ENCODE measurements at places on chromosomes 6 and 20.

DNA sequence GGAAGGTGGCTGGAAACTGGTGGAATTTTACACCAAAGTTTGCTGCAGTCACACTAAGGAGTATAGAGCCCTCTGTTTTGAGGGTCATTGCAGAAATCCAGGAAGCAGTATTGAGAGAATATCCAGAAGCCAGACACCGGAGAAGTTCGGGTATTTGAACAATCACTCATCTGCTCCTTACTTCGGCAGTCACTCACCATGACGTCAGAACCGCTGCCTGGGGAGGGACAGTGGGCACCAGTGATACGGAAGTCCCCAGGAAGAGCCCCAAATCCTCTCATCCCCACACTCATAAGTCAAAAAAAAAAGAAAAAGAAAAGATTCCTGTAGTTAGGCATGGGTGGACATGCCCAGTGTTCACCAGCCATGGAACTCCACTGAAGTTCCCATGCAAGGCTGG is 4.0 kb downstream of the LY6G5C start:
- DNase-seq, result no peak

DNA sequence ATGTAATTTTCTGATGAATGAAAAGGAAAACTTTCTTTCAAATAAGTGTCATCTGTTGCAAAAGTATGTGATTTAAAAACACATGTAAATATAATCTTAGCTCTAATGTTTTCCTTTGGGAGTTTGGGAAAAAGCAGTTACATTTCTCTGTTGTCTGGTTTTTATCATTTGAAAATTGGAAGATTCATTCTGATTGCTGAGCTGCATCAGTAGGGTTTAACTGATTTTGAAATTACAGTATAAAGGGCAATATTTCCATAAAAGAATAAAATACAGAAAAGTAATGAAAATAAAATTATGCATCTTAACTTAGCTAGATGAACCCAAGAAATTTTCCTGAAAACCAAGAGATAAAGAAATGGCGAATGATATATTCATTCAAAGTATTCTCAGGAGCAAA is 57.8 kb downstream of the MAP7 start:
- DNase-seq, result no peak

GRCh38 chr6:43496370-43497128 is 13.6 kb downstream of the LRRC73 start:
- peak; percentile 94 for DNase-seq

GRCh38 chr6:138109042-138109997 is 2.1 kb upstream of the PERP start:
- peak; percentile 76 for DNase-seq

DNA sequence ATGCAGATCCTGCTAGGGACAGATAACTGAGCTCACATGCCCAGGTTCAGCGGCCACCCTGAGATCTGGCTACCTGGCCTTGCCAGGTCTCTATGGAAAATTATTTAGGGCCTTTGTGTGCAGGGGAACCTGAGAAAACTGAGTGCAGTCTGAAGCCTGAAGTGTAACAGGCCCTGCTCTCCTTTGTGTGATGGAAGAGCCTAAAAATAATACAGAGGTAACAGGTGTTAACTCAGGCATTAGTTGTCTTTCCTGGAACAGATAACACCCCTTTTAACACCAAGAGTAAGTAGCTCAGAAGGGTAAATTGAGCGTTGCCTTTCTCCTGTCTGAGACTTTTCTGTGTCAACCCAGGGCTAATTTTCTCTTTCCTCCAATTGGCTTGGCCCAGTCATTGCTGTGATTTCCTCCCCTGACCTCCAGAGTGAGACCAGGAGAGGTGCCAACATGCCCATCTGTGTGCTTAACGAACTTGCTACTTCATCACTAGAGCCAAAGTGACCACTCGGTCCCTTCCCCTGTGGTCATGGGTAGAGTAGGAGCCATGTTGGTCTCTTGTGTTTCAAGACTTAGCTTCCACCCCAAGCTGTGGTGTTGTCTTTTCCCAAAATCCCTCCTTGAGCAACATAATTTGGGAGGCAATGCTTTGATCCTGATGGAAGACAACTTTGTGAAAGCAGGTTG is 304.4 kb upstream of the JAG1 start:
- DNase-seq, result no peak

- peak; percentile 70 for DNase-seq
Measured at GRCh38 chr6:28807682-28808280, 116.0 kb downstream of the TRIM27 start.

All from mammary epithelial cell (primary cell).